T-helper 1 cell (primary cell): ENCODE measurements at places on chromosomes 7 and 10.

DNA sequence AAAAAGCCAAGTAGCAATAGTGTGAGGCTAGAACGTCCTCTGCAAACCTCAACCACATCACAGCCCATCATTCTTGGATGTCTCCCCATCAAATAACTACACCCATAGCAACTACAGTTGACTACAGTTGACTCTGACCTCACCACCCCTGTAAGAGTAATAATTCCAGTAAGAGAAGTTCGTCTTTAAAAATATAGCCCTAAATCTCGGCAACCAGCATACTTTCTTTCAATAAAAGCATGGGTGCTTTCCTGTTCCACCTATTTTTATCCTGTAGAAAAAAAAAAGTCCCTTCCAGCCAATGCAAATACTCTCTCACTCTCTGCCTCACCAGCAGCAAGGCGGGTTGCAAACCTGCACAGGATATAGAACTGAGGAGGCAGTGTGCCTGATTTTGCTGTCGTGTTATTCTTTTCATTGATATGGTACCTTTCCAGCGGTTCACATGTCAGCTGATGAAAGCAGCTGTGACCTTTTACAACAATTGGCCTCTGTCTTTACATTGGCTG lies 187.5 kb upstream of the NFE2L3 start:
- no peak for DNase-seq

DNA sequence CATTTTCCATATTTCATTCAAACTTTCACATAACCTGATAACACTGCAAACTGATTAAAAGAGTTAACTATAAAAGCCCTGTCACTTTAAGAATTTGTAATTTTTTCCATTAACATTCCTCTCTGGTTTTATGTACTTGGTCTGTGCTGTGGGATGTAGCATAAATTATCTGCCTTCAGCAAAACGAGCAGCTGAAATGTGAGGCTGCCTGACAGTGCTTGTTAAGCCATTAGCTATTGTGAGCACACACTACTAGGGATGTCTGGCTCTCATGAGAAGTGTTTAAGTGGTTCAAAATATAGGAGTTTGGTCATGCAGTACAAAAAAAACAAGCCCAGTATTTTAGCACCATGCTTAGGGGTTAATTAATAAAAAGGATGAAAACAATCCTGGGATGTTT lies 63.0 kb downstream of the HOXA1 start:
- DNase-seq = no peak

DNA sequence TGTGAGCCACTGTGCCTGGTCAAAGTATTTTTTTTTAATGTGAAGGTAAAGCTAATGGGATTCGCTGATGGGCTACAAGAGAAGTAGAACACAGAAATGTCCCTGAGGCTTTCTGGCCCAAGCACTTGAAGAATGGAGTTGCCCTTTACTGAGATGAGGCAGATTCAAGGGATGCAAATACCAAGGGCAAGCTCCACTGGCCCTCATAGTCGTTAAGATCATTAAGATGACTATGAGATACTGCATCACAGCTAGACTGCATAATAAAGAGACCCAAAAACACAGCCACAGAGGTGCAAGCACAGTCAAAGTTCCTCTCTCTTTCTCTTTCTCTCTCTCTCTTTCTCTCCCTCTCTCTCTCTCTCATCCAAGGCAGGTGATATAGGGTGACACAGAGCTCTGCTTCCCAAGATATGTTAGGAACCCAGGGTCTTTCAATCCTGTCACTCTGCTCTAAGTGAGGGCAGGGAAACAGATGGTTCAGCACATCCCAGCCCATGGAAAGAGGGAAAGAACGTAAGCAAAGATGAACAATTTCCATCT lies 117.4 kb downstream of the SFMBT2 start:
- no peak for DNase-seq

GRCh38 chr7:87517136-87517815 lies 41.8 kb upstream of the ABCB4 start:
- DNase-seq = no peak

DNA sequence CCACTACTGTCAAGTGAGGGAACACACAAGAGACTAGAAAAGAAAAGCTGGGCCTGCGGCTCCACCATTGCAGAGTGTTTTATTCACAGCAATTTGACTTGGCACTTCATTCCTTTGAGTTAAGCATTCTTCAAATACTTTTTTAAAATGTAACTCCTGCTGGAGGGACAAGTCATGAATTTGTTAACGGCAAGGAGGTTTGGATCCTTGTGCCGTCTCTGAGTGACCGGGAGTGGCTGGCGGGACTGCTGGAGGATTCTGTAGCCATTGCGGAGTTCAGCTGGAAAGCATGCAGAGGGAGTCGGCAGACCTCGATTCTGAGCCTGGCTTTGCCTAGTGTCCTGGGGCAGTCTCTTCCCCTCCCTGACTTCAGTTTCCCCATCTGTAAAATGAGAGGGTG lies 9.8 kb downstream of the HSPA12A start:
- DNase-seq = no peak

GRCh38 chr10:26621889-26622711 lies 75.4 kb upstream of the PDSS1 start:
- no peak for DNase-seq

GRCh38 chr10:9877978-9878377 lies 1139.7 kb upstream of the CELF2 start:
- no peak for DNase-seq

- DNase-seq = no peak
Measured at GRCh38 chr7:78777829-78778228, 675.6 kb downstream of the MAGI2 start.

DNA sequence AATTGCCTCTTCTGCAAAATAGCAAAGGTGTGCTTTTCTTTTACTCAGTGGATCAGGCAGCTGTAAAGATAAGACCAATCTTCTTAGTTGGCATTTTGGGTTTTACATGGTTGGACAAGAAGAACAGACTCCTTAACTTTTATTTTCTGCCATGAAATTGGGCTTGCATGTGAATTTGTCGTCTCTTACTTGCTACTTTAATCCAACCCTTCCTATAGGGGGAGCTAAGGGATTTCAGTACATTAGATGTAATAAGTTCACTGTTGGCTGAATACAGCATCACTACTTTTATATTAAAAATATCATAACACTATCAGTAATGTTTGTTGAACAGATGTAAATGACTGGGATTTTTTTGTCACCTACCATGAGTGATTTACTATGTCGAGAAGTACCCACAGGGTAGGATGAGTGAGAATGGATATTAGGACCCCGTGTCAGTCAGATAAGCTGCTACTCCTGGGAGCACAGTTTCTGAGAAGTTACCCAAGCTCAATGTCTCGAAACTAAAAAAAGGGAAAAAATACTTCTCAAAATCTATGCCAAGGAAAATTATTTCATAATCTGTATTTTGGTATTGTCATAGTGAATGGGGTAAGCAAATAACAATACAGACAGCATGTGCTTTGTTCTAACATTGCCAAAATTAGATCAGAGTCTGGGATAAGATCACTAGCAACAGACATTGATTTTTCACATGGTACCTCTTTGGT lies 127.4 kb upstream of the AGR3 start:
- DNase-seq = peak; percentile 52

GRCh38 chr10:83585686-83586085 lies 553.6 kb upstream of the GHITM start:
- no peak for DNase-seq

DNA sequence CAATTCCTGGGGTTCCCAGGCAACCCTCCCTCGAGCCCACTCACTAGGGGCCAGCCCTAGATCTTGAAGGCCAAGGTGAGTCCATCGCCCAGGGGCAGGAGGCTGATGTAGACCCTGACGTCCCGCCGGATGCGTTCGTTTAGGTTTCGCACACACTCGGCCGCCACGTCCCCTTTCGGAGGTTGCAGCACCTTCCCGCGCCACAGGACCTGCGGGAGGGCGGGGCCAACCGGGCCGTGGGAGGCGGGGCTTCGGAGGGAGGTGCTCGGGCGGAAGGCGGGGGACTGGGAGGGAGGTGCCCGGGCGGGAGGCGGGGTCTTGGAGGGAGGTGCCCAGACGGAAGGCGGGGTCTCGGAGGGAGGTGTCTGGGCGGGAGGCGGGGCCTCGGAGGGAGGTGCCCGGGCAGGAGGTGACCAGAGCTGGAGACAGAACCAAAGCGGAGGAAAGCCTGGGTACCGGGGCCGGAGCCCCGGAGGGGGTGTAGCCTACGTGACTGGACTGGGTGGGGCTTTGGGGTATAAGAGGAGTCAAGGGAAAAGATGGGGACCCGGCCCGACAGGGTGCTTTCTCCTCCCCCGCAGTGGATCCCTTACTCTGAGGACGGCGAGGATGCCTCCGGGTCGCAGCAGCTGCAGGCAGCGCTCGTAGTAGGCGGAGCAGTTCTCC lies 1.6 kb downstream of the COMTD1 start:
- peak; percentile 99 for DNase-seq

DNA sequence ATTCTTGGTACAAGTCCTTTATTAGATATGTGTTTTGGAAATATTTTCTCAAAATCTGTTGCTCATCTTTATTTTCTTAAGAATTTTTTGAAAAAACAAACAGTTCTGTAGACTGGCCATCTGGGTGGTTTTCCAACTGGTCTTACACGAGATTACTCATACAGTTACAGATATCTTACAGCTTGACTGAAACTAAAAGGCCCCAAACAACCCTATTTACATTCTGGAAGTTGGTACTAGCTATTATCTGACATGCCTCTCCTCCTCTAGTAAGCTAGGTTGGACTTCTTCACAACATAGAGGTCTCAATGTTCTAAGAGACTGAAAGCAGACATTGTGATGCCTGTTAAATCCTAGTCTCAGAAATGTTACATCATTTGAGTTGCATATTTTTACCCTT lies 52.0 kb downstream of the ZNF22 start:
- no peak for DNase-seq

DNA sequence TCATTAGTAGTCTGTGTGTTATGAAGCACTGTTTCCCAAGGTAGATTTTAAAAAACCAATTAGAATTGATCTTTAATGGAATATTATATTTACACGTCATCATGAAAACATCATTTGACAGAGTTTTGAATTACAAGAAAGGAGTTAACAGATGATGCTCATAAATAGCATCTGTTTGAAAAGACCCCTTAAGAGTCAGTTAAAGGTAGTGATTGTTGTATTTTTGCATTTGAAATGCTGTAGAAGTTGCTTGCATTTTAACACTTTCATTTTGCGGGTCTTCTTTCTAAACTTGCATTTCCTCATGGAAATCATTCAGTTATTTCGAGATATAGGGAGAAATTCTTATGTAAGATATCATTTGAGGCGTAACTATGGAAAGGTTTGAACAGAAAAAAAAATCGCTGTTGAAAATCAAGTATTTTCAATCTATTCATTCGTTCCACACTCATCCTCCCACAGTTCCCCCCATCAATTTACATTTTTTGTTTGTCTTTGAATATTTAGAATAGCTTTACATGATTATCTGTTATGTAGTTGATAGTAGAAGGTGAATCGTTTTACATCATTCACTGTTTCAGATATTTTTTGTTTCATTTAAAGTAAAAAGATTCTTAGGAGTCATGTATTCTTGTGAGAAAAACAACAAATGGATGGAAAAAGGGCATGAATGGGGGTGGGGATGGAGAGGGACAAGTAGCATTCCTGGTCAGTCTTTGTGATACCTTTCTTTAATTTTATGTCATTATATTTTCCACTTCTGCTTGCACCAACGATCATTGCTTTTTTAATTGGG lies 3.0 kb upstream of the SKIDA1 start:
- DNase-seq = no peak

GRCh38 chr10:33886299-33886698 lies 551.8 kb upstream of the NRP1 start:
- no peak for DNase-seq

- DNase-seq = no peak
Measured at GRCh38 chr7:101402081-101402779, 39.6 kb downstream of the COL26A1 start.

DNA sequence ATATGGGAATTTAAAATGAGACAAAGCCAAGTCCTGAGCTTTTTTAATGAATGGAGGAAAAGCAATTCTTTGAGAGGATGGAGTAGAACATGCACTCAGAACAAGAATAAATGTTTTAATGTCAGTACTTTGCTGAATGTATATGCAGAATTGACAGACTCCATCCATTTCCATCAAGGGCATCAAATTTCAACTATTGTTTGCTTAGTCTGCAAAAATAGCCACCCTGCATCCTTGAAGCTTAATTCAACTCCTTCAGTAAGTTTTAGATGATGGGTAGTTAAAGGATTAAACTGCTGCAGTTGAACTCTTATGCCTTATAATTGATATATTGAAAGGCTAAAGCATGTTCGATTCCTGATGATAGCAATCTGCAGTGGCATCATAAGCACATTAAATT lies 99.7 kb upstream of the IFRD1 start:
- DNase-seq = no peak

DNA sequence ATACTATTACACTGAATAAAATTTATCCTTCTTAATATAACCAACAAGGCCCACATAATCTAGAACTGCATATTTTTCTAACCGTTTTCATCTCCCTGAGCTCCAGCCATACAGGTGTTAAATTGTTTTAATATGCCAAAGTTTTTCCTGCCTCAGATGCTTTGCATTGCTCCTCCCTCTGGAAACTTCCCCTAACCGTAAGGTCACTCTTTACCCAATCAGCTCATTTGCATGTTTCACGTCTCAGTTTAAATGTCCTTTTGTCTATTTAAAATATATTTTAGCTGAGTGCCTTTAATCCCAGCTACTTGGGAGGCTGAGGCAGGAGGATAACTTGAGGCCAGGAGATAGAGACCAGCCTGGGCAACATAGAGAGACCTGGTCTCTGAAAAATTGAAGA lies 228.5 kb downstream of the ADK start:
- DNase-seq = no peak

GRCh38 chr7:19899529-19899928 lies 126.1 kb upstream of the TMEM196 start:
- DNase-seq = no peak

- DNase-seq = no peak
Measured at GRCh38 chr10:87054373-87055295, 34.5 kb downstream of the FAM25A start.

GRCh38 chr10:90420637-90421318 lies 437.1 kb downstream of the HTR7 start:
- DNase-seq = no peak

- no peak for DNase-seq
Measured at GRCh38 chr7:142459551-142459963, 201.7 kb upstream of the PRSS58 start.

GRCh38 chr10:79069325-79070080 lies 737 bp downstream of the ZMIZ1 start:
- peak; percentile 50 for DNase-seq

- DNase-seq = no peak
Measured at GRCh38 chr7:23598296-23598695, 1.1 kb downstream of the CCDC126 start.

DNA sequence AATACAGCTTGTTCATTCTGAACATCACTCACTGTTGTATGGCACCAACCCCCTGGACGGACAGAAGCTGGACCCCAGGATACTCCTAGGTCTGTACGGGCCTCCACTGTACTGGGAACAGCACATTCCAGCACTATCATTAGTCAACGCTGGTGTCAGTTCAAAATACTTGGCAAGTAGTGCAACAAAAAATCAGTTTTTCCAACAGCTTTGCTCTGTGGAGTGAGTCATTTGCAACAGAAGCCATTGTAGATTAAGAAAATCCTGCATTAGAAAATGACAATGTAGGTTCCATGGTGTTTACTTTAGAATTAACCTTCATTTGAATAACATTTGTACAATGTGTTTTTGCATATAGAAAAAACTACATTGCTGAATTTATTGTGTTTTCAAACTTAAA lies 266.6 kb downstream of the HDAC9 start:
- DNase-seq = no peak

- DNase-seq = no peak
Measured at GRCh38 chr7:5420881-5421713, 2.5 kb downstream of the TNRC18 start.

- DNase-seq = no peak
Measured at GRCh38 chr7:98617051-98617959, at the start of gene NPTX2. TSS of gene NPTX2 (plus strand) at chr7:98617285. CDS start at chr7:98617462, 177 bp downstream.

- no peak for DNase-seq
Measured at GRCh38 chr7:157016352-157017041, 6.0 kb upstream of the MNX1 start.

GRCh38 chr7:22387583-22387982 lies 30.6 kb upstream of the RAPGEF5 start:
- DNase-seq = no peak
